GM13976 (cell line): ENCODE measurements at places on chromosomes 3 and 15.

DNA sequence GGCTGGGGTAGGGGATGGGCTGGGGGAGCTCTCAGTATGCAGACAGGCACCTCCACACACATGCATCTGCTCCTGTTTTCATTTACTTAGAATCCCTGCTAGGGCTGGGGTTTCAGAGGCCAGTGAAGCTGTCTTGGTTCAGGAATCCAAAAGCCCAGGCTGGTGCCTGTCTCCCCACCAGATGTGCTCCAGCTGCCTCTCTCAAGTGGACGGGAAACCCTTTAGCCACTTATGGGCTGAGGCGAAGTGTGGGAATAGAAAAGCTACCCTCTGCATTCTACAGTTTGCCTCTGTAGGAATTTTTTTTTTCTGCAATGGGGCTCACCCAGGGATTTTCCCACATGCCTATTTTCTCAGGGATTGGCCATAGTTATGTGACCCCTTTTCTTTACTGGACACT is 72.5 kb downstream of the ATP2B2 start:
- no peak for DNase-seq

DNA sequence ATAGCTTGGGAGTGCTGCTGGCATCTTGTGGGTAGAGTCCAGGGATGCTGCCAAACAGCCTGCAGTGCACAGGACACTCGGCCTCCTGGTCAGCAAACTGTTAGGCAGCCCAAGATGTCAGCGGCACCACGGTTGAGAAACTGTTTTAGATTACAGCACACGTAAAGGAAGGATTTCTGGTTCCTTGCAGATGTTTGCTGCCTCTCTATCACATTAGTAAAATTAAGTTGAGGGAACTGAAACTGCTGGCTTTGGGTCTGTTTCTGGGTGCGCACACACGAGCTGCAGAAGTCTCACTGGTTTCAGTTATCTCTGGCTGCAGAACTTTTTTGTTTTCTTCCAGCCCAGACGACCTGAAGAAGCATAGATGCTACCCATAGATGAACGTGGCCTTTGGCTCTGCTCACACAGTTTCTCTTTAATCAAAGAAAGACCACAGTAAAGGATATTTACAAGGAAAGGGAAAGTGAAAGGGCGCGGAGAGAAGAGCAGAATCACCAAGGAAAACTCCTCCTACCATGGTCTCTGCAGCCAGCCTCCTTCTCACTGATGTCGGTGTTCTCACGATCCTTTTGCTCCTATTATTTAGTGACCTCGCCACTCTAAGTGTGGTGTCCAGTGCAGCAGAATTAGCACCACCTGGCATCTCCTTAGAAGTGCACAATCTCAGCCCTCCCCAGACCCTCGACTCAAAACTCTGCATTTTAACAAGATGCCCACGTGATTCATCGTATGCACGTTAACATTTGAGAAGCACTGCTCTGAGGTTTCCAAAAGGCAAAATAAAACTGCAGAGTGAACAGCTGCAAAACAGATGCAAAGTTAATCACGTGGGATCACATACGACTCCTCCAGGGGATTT is 50.6 kb upstream of the AKAP13 start:
- DNase-seq = peak; percentile 72

GRCh38 chr3:78116874-78117273 is 1077.0 kb downstream of the ROBO2 start:
- no peak for DNase-seq

DNA sequence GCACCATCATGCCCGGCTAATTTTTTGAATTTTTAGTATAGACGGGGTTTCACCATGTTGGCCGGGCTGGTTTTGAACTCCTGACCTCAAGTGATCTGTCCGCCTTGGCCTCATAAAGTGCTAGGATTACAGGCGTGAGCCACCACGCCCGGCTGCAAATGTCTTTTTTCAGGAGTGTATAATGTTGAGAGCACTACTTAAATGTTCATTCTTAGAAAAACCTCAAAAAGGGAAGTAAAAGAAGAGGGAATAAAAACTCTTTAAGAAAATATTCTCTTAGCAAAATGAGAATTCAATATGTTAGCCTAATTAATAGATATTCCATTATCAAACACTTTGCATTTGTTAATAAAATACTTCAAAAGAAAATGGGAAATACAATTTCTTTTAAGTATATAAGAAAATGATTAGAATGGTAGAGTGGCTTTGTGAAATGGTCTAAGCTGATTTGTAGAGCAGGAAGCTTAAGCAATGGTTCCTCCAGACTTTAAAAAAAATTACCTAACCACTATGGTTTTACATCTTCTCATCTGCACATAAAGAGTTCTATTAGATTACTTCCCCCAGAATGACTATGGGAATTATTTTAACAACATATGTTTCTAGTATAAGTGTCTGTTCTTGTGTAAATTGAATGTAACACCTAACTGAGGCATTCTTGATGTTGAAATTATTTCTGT is 226.7 kb upstream of the ALCAM start:
- no peak for DNase-seq

DNA sequence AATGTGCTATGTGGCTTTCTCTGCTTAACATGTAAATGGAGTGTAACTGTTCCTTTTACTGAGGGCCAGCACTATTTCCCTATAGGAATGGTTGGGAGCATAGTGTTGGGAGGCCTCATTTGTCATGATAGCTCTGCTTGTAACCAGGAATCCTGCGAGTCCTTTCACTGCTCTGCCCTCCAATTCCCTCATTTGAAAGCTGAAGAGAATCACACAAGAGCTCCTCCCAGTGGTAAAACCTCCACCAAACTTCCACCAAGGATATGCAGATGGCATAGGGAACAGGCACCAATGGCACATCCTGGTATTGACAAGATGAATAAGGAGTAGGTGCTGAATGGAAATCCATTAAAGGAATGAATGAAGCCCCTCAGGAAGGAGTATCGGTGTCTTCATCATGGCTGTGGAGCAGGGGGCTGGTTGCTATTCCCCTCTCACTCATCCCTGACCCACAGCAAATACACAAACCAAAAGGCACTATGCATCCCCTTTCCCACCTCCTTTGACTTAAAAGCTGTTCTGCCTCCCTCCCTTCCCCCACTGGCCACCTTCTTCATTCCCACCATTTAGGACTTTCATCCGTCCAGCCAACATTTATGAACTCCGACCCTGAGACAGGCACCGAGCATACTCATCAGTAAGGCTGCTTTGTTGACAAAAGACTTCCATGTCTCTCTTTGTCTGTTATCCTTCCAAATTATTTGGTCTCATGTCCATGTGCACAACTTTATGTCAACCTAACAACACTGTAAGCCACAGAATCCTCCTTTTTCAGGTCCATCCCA is 560.8 kb downstream of the FOXP1 start:
- no peak for DNase-seq

GRCh38 chr15:94596707-94597106 is 365.3 kb downstream of the MCTP2 start:
- DNase-seq = no peak

GRCh38 chr3:48514431-48515227 is 10.7 kb upstream of the SHISA5 start:
- DNase-seq = peak; percentile 31

GRCh38 chr15:88636050-88636449 is 2.8 kb upstream of the ISG20 start:
- DNase-seq = no peak

GRCh38 chr3:138578961-138579574 is 15.0 kb downstream of the CEP70 start:
- DNase-seq = no peak

DNA sequence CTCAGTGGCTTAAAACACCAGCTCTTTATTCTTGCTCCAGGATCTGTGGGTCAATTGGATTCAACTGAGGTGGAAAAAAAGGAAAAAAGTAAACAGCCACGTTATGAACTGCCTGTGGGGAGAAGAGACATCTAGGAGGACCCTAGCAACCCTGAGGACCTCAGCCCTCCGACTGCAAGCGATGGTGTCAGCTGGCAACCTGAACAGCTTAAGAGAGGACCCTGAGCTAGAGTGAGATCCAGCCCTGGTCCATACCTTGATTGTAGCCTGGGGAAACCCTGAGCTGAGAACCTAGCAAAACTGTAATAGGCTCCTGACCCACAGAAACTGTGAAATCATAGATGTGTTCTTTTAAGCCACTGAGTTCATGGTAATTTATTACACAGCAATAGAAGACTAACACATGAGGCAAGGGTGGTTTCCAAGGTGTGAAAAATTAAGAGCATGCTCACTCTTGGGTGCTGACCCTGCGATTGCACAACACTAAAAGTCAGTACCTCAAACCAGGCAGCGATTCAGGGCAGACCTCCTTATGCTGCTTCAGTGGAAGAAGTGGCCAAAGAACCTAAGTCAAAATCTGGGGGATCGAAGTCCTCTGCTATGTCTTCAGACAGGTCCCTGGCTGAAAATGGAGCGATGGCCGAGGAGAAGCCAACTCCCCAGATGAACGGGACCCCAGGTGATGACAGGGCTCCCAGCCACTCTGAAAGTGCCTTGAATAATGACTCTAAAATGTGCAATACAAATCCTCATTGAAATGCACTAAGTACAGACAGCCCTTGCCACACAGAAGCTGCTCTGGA is 57.7 kb downstream of the GASK1A start:
- DNase-seq = no peak

DNA sequence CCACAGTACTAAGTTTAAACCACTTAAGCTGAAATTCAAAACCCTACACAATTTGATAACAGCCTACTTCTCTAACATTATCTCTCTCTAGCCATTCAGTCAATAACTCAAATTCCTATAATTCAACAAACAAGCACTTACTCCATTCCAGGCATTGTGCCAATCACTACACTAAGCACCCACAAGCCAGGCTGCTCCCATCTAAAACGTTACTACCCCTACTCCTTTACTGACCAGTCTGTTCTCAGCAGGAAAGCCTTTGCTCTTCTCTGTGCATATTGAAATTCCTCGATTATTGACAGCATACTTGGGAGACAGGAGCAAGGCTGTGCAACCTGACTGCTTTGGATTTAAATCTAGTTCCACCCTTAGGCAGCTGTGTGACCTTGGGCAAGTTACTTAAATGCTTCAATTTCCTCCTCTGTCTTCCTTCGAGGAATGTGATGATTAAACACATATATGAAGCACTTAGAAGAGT is 177.2 kb upstream of the THBS1 start:
- no peak for DNase-seq

DNA sequence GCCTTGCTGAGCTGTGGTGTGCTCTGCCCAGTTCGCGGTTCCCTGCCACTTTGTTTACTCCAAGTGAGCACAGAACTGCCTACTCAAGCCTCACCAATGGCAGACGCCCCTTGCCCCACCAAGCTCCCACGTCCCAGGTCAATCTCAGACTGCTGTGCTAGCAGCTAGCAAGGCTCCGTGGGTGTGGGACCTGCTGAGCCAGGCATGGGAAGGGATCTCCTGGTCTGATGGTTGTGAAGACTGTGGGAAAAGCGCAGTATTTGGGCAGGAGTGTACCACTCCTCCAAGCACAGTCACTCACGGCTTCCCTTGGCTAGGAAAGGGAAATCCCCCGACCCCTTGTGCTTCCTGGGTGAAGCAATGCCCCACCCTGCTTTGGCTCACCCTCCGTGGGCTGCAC is 45.0 kb downstream of the SLC12A6 start:
- DNase-seq = no peak

DNA sequence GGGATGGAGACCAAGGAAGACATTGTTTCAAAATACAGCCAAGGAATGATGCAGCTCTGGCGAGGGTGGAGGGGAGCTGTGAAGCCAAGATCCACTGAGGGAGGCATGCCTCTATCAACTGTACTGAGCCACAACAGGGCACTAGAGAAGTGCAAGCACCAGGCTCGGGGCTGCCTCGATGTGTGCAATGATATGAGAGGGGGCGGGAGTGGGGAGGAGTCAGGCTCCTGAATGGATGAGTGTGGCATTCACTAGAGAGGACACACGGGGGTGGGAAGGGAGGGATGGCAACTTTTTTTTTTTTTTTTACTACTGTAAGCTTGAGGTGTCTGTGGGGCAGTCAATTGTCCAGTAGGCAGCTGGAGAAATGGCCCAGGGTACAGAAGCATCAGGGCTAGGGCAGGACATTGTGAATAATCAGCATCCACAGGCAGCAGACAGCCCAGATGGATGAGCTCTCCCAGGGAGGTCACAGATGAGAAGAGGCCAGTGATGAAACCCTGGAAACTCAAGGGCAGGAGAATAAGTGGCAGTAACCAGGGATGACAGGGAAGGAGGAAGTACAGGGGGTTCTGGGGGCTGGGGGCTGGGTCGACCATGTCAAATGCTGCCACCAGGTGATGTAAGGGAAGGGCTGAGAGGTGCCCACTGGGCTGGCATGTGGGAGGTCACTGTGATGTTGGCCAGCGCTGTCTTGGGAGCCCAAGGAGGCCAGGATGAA is 5.9 kb downstream of the STOML1 start:
- DNase-seq = no peak

DNA sequence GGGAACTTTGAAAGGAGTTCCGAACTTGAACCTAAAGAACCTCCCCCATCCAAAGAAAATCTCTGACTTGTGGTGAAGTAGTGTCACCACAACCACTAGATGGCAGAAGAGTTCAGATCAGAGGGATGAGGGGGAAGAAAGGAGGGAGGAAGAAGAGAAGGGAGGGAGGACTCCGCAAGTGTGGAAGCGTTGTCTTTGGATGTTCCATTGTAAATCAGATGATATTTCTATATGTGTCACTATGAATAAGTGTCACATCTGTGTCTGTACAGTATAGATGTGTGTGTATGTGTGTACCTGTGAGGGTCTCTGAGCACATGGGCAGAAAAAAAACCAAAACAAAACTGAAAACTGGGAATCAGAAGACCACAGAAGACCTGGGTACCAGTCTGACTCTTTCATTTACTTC is 16.9 kb downstream of the SLC24A1 start:
- DNase-seq = peak; percentile 80

GRCh38 chr3:104032283-104032682 is 1334.4 kb upstream of the ALCAM start:
- DNase-seq = no peak

DNA sequence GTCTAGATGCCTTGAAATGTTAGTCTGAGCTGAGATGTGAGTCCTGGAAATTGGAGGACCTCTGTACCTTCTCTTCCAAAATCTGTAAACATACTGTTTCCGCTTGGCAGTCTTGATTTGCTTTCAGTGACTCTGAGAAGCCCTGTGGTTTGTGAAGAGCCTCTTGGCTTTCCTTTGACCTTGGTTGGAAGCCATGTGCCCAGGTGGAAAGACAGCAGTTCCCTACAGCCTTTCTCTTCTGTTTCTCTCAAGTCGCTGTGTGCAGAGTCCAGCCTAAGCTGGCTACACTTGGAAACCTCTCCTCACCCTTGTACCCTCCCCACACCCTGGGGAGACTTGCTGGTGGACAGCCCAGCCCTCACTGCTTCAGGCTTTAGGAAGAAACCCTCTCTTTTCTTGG is 129.8 kb upstream of the CTDSPL start:
- no peak for DNase-seq

GRCh38 chr3:161266731-161267150 is 45.6 kb downstream of the NMD3 start:
- no peak for DNase-seq

- DNase-seq = no peak
Observed at GRCh38 chr3:58742239-58742638, 75.7 kb upstream of the FAM3D start.

- no peak for DNase-seq
Observed at GRCh38 chr3:80696280-80696679, 928.5 kb upstream of the ROBO1 start.

- no peak for DNase-seq
Observed at GRCh38 chr3:4738737-4739274, 240.4 kb upstream of the BHLHE40 start.

GRCh38 chr3:36229496-36229895 is 150.8 kb upstream of the STAC start:
- DNase-seq = no peak
